DMS53 (cell line): ENCODE measurements at places on chromosomes 13 and 19.

GRCh38 chr19:29512748-29513147 lies 13.0 kb upstream of the VSTM2B start:
- no peak for DNase-seq

GRCh38 chr13:26446751-26447150 lies 110.7 kb upstream of the WASF3 start:
- DNase-seq: no peak

DNA sequence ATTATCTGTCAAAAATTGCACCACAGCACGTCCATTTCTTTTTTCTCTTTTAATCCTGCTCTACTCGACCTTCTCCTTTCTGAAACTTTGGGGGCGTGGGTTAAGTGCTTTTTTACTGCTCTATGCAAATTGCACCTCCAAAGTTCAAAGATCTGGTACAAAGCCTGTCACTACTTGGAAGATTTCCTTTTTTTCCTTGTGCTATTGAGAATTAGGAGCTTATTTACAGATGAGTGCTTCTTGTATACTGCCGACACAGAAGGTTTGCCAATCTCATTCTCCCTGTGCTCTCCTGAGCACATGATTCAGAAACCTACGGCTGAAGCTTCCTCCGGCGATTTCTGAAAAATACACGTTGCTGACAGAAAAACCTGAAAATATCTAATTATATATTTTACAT lies 94.8 kb downstream of the TEX29 start:
- DNase-seq: no peak

DNA sequence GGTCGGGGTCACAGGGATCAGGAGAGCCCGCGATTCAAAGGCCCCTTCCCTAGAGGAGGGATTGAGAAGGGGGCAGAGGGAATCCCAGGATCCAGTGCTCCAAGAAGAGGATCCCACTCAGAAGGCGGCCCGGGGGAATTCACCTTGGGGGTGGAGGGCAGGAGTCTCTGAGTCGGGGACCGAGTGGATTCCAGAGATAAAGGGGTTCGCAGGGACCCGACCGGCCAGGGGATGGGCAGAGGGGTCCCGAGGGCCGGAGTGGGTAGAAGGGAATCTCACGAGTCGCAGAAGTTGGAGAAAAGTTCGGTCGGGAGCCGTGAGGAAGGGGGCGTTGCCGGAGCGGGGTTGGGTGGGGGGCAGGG lies 261 bp downstream of the PRKD2 start:
- no peak for DNase-seq

DNA sequence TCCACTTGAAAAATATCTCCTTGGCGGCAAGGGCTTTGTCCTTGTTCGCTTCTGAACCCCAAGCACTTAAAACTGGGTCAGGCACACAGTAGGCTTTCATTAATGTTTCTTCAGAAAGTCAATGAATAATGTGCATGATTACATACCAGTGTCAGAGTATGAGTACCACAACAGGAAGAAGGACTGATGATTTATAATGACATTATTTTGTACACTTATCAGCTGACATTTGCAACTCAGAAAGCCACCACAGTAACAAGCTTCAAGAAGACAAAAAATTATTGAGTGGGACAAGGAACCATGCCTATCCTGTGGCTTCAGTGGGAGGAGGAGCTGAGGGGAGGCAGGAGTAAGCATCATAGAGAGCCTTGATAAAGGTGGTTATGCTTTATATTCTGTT lies 10.0 kb downstream of the POLR1D start:
- DNase-seq: no peak

- DNase-seq: peak; percentile 48
Observed at GRCh38 chr13:21240586-21240985, 64.1 kb downstream of the MRPL57 start.

- DNase-seq: no peak
Observed at GRCh38 chr13:112894423-112894672, 74.7 kb upstream of the MCF2L start.

DNA sequence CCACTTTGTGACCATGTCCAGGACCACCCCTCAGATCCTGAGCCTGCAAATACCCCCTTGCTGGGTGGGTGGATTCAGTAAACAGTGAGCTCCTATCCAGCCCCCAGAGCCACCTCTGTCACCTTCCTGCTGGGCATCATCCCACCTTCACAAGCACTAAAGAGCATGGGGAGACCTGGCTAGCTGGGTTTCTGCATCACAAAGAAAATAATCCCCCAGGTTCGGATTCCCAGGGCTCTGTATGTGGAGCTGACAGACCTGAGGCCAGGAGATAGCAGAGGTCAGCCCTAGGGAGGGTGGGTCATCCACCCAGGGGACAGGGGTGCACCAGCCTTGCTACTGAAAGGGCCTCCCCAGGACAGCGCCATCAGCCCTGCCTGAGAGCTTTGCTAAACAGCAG lies 7.7 kb upstream of the CEACAM7 start:
- no peak for DNase-seq
